Smooth muscle cell of the brain vasculature (primary cell): ENCODE measurements at places on chromosomes 5 and 9.

DNA sequence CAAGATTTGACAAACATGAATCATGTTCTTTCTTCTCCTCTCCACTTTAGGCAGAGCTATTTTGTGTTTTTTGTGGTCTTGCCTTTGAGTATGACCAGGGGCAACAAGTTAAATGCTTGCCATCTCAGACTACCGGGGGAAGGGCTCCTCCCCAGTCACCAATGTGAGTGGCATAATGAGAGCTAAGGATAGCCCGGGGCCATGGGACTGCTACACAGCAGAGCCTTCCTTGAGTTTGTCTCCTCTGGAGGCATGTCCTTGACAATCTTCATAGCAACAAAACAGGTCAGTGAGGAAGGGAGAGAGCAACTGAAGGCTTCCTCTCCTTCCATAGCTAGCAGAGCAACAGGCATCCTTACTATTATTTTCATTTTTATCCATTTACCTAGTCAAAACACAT lies 299.3 kb downstream of the ENC1 start:
- no peak for DNase-seq

DNA sequence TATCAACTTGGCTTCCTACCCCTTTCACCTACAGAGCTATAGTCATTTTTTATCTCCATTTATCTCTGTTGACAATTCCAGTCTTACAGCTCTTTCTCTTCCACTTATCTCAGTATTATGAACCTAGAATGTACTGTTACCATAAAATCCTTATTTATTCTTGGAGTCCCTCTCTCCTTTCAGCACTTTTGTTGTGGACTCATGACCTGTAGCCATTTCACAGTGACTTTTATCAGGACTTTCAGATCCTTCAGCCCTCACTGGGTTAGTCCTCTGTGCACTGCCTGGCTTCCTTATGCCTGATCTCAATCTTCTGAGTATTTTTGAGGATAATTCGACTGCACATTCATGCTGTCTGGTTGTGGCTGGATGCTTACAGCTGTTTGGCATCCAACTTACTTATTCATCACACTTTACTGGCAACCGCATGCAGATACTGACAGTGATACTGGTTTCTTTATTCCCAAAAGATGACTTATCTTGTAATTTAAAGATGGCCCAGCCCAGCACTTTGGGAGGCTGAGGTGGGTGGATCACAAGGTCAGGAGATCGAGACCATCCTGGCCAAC lies 293.3 kb downstream of the MAN2A1 start:
- DNase-seq, result no peak

DNA sequence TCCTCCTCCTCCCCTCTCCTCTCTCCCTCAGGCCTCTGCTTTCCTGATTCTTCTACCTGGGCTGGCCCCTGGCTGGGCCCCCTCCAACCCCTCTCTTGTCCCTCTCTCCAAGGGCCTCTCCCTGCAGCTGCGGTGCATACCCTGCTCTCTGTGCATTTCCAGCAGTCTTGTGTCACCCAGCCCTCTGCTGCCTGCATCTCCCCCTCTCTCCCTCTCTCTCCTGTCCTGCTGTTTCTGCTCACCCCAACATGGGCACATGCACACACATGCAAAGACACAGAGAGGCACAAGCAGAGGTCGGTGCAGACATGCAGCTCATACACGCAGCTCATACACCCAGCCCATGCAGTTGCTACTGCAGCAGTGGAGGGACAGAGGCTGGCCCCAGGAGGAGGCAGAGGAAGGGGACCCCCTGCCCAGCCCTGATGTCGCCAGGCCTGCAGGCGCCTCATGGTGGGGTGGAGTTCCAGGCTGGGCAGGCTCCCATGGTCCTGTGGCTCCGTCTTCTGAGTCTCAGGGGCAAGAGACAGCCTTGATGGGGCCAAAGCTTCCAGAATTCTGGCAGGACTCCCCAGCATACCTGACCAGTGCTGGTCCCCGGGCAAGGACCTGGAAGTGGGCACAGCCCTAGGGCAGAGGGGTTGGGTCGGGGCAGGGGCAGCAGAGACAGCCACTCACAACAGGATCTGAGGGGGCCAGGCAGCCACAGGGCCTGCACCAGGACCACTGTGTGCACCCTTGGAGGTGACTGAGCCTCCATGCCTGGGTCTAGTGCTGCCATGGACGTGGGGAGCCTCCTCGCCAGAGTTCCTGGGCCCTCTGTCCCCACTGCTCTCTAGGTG lies 216.9 kb downstream of the C9orf50 start:
- no peak for DNase-seq

DNA sequence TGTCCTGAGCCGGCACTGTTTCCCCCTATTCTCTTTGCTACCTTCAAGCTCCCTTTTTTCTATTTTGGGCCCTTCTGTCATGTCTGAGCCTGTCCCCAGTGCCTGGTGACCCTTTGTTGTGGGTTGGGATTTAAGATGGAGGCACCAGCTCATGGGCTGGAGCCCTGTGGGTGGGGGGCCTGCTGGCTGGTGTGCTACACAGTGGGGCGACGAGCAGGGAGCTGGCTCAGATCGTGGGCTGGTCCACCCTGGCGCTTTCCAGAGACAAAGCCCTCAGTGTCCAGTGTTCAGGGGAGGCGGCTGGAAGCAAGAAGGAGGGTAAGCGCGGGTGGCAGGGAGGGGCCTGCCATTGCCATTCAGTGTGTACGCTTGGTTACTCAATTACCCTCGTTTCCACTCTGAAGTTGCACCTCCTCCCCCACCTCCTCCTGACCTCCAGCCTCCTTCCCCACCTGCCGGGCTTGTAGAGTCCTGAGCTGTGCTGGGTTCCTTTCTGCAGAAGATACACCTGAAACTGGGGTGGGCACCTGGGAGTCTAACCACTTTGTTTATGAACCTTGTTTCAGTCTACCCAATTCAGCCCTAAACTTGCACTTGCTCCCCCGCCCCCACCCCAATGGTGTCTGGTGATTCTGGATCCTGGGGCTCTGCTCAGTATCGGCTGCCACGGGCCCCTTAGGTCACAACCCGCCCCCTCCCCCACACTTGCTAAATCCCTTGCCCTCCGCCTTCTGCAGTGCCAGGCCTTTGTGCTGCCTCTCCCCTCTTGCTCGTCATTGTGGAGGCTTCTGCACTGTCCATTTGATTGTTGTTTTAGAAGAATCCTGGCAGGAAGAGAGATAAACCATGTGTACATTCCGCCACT lies 49.9 kb downstream of the MVB12B start:
- DNase-seq, result no peak

DNA sequence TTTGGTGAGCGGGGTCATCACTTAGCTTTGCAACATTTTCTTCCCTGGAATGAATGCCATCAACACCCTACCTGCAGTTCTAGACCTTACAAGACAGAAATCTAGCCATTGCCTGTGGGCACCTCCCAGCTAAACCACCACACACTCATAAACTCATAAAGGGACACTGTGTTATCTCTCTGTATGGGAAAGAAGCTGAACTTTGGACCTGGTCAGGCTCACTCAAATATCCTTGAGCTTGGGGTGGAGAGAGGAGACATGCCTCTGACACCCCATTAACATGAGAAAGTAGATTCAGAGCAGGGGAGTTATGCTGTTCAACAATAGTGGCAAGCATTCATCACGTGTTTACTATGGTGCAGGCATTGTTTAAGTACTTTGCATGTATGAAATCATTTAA lies 205.6 kb downstream of the ZNF462 start:
- no peak for DNase-seq

GRCh38 chr5:16936150-16936988 lies at the start of gene MYO10:
MYO10 (minus strand) TSS chr5:16936288; CDS start chr5:16935808, 480 bp downstream.
- no peak for DNase-seq

- no peak for DNase-seq
Measured at GRCh38 chr5:1412163-1412562, 33.1 kb downstream of the SLC6A3 start.

DNA sequence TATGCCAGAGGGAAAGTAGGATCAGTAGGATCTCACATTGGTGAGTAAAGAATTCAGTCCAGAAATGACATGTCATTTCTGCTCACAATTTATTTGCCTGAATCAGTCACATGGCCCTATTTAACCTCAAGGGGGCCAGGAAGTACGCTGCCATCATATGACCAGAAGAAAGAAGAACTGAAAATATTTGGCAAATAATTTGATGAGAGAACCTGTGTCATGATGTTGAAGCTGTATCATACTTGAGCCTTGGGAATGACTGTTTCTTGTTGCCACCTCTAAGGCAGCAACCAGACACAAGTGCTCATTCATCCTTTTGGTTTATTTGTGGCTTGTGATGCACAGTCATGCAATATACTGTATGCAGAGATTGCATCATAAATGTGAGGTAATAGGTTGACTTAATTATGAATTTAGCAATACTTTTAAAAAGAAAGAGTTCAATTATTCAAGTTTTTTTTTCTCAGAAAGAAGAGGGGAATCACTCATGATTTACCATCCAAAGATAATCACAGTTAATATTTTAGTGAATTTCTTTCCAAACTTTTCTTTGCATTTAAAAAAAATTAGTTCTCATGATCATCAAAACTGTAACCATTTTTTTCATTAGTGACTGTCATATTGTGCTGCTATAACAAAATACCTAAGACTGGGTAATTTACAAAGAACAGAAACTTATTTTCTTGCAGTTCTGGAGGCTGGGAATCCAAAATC lies 8.2 kb upstream of the ZFYVE16 start:
- no peak for DNase-seq

- DNase-seq, result no peak
Measured at GRCh38 chr5:100900796-100901781, 2.0 kb downstream of the ST8SIA4 start.

DNA sequence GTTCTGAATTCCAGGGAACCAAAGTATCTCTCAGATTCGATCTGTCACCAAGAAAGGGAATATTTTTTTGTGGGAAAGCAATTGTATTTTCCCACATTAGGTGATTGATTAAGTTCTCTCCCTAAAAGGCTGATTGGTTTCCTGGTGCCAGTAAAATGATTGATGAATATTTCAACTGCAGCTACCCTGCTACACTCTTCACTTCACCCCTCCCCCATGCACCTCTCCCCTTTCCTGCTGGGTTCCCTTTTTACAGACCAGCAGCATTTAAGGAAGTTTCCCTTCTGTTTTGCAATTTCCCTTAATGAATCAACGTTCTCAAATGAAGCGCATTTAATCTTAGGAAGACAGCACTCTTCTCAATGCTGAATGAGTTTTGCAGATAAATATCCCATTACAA lies 13.1 kb downstream of the NR6A1 start:
- DNase-seq, result no peak
